ENCODE measurements at places on chromosomes 12 and 14.

GRCh38 chr12:70883855-70884254 lies 36.7 kb downstream of the PTPRR start:
- DNase-seq = no peak

DNA sequence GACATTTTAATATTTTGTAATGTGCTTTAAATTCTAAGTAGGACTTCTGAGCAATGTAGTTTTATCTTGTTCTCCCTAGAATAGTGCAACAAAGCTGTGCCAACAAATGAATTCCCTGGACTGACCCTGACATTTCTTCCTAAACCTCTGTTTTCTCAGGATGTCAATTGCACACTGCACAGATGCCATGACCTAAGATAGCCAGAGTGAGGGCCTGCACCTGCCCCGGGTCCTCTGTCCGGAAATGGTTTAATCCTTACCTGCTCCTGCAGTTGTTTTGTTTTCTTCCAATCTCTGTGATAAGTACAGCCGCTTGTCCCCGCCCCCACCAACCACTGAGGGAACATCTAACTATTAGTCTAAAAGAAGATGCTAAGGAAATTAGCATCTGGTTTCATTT lies 831.5 kb downstream of the GALC start:
- no peak for DNase-seq

- peak; percentile 56 for DNase-seq
These were observed 25.9 kb downstream of the NOC4L start for GRCh38 chr12:132170094-132170636.

- no peak for DNase-seq
These were observed 23.1 kb downstream of the GARIN6 start for GRCh38 chr12:99670635-99671034.

- no peak for DNase-seq
These were observed 62.5 kb upstream of the METAP2 start for GRCh38 chr12:95411466-95411865.

GRCh38 chr14:68361231-68361630 lies 431.6 kb downstream of the ZFP36L1 start:
- DNase-seq = no peak

DNA sequence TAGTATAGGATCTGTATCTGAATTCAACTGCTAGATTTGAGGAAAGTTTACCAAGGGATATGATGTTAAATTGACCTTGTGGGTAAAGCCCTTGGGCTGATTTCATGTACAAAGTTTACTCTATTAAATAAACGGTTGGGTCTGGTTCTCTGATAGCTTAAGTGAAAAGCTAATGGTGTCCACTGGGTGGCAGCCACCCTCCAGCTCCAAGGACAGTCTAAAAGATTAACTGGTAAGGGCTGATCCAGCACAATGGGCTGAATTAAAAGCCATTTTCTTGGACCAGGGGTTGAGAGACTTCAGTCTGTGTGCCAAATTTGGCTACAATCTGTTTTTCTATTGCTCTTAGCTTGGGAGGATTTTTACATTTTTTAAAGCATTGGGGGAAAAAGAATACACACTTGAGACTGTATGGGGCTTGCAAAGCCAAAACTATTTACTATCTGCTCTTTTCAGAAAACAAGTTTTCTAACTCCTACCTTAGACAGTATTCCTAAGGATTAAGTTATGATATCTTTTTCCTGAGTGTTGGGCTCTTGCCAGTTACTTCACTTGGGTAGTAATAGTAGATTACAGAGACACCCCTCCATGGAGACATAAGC lies 116.5 kb downstream of the GPHN start:
- peak; percentile 64 for DNase-seq

DNA sequence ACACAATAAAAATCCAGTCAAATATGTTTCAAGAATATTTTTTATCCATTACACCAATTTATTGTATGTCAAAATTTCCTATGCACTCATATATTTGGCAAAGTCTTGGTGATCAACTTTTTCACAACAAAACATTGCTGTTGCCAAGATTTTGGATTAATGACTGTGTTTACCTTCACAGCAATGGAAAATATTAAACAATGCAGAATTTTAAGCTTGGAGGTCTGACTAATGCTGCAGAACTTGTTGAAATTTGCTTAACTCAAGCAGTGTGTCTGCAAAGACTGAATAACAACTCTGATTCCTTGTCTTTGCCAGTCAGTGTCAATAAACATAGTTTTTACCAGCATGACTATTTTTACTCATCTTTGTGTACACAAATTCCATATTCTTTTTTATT lies 336.4 kb downstream of the CCER1 start:
- DNase-seq = no peak

GRCh38 chr14:69363055-69363454 lies 35.0 kb downstream of the ERH start:
- DNase-seq = no peak

- no peak for DNase-seq
These were observed 128.3 kb upstream of the EVL start for GRCh38 chr14:99936738-99937474.

- DNase-seq = no peak
These were observed at the start of gene SLC8A3 for GRCh38 chr14:70188659-70189455. SLC8A3 (minus strand) TSS chr14:70188951; CDS start chr14:70168422, 20,529 bp downstream.

- DNase-seq = no peak
These were observed 27.8 kb downstream of the SLC25A47 start for GRCh38 chr14:100350986-100351385.

GRCh38 chr14:63726499-63726898 lies 1.4 kb downstream of the SGPP1 start:
- DNase-seq = no peak

GRCh38 chr12:107007411-107007810 lies 20.5 kb upstream of the MTERF2 start:
- no peak for DNase-seq

- DNase-seq = no peak
These were observed 160.7 kb downstream of the ETV6 start for GRCh38 chr12:11810206-11810545.

GRCh38 chr12:127556231-127556886 lies 710.6 kb upstream of the TMEM132C start:
- DNase-seq = no peak

DNA sequence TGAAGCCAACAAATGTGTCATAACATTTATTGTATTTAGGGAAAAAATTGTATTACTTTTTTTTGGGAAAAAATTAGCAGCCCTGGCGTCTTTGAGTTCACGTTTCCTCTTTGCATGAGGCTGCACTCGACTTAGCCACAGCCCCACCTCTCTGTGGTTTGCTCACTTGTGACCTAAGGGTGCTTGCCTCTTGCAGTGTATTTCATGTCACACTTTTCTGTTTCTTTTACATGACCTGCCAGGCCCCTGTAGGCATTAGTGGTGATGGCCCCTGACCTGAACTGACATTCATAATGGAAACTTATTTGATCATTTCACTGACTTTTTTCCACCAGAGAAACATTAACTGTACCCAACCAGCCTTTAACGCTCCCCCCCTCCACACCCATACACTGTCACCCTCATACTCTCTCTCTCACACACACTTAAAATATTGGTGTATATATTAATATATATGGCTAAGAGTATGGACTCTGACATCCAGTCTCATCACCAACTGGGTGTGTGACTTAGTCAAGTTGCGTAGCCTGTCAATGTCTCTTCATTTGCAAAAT lies 122.9 kb downstream of the PRKCH start:
- DNase-seq = no peak

DNA sequence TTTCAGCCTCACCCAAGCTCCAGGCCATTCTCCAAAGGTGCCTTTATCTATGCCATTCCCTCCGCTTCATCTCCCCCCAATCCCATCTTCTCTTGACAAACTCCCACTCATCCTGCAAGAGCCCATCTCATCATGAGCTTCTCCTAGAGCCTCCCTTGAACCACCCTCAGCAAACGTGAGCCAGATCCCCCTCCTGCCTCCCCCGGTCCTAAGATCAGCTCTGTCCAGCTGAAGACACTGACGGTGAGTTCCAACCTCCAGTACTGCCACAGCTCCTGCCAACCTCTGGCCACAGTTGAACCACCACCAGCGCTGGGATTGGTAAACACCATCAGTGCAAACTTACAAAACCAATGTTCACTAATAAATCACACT lies 124.6 kb downstream of the BCL11B start:
- DNase-seq = no peak

DNA sequence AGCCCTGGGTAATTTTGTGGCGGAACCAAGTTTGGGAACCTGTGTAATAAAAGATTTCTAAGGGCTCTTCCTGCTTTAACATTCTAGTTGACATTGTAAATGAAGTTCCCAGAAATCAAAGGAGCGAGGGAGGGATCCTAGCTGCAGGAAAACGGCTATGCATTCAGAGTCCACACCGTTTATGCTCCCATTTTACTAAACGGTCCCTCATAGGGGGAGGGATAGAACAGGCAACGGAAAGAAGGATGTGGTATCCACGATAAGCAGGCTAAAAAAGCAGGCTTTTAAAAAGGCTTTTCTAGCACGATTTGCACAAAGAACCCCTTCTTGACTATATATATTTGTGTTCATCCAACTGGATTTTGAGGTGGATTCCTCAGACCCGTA lies 559 bp downstream of the SYNJ2BP start:
- no peak for DNase-seq

DNA sequence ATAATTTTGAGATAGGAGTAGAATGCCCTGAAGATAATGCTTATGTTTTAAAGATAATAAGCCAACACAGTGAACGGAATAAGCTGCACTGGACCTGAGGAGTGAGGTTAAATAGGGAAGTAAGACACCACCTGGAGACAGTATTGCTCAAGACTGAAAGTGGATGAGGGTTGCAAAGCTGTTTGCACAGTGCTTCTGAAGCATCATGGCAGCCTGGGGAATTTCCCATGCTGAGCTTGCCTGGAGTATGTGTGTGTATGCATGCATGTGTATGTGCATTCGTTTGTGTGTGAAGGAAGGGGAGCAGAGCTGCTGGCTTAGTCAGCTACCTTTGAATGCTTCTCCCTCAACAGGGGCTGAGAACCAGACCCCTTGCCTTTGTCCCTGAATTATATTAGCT lies 35.8 kb downstream of the BHLHE41 start:
- DNase-seq = peak; percentile 93

DNA sequence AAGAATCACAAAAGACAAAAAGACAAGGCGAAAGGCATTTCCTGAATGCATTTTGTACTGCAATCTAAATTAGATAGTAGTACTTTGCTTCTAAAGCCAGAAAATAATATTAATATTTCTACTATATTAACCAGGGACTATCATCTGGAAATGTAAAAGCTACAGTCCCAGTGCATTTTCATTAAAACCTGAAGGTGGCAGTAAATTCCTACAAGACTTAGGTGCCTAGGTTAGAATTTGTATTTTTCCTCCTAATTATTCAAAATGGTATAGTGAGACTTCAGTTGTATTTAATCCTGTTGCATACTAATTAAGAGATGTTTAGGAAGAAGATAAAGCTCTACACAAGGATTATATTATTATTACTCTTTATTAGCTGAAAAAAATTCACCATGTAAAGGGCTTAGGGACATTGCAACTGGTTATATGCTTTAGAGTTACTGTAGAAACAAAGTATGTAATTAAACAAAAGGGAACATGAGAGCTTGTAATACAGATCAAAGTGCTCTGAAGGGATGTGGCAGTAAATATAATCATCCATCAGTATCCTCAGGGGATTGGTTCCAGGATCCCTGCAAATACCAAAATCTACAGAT lies 53.6 kb downstream of the BRMS1L start:
- DNase-seq = peak; percentile 5

- DNase-seq = no peak
These were observed 40.0 kb downstream of the STX2 start for GRCh38 chr12:130799051-130799450.

DNA sequence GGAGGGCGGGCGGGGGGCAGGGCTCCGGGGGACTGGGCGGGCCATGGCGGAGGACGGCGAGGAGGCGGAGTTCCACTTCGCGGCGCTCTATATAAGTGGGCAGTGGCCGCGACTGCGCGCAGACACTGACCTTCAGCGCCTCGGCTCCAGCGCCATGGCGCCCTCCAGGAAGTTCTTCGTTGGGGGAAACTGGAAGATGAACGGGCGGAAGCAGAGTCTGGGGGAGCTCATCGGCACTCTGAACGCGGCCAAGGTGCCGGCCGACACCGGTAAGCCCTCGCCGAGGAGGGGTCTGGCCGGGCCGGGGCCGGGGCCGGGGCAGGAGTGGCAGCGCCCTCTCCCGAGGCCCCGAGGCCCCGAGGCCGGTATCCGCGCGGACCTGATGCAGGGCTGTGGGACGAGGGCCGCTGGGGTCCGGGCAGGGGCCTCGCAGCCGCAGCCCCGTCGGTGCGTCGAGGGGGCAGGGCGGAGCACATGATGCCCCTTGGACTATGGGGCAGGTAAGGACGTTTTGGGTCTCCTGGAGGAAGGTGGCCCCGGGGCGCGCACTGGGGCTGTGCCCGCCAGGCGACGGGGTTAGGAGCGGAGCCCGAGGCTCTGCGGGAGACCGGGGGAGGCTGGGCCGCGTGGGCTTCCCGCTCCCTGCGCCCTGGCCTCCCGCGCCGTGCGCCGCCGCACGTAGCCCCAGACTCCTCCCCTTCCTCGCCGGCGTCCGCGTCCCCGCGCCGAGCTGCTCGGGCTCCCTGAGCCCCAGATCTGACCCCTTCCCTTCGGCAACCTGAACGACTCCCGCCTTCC lies at the start of gene TPI1:
Gene TPI1 (plus strand): TSS at position 119 of the 798 bp plus-strand sequence. CDS start 36 bp downstream, at position 155.
- DNase-seq = peak; percentile 86

GRCh38 chr12:89862511-89863445 lies 154.1 kb upstream of the ATP2B1 start:
- DNase-seq = peak; percentile 71

- DNase-seq = no peak
These were observed 4.3 kb upstream of the AP1G2 start for GRCh38 chr14:23571701-23572523.

GRCh38 chr14:100623961-100624360 lies 36.7 kb upstream of the BEGAIN start:
- peak; percentile 54 for DNase-seq

DNA sequence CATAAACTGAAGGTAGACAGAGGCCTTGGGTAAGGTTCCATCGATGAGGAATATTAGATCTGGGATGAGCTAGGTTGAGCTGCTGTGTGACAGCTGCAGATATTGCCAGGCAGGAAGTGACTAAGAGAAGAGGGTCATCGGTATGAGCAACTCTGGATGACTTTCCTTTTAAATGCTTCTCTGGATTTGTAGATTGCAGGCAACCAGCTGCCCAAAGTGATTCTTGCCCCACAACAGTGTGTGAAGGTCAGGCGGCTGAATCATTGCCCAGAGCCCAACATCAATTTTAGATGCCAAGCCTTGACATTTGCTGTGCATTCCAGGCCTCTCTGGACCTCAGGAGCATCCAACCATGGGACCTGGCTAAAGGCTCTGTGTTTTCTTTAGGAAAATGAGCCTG lies 255.9 kb downstream of the DPF3 start:
- no peak for DNase-seq

- DNase-seq = peak; percentile 47
These were observed 275.0 kb upstream of the G2E3 start for GRCh38 chr14:30283822-30284446.

DNA sequence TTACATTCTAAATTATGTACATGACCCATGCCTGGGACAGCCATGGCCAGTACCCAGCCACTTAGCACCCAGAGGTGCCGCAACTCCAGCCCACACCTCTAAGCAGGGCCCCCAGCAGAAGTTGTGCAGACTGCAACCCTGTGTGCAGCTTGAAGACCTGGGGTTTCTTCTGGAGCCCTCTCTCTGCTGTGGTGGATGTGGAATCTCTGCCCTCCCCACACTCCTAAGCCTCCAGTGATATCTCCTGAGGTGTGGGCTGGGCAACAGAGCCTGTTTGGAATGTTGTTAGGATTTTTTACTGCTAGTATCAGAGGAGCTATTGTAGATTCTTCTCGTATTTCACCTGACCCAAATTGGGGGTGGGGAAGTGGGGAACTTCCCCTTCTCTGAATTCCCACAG lies 59.4 kb upstream of the TUNAR start:
- no peak for DNase-seq

GRCh38 chr12:105433804-105434203 lies 103.3 kb downstream of the C12orf75 start:
- no peak for DNase-seq
